NCI-H82 (cell line): ENCODE measurements at places on chromosomes 7 and 10.

- DNase-seq = no peak
These were observed 31.2 kb downstream of the PPP2R2D start for GRCh38 chr10:131931981-131932380.

DNA sequence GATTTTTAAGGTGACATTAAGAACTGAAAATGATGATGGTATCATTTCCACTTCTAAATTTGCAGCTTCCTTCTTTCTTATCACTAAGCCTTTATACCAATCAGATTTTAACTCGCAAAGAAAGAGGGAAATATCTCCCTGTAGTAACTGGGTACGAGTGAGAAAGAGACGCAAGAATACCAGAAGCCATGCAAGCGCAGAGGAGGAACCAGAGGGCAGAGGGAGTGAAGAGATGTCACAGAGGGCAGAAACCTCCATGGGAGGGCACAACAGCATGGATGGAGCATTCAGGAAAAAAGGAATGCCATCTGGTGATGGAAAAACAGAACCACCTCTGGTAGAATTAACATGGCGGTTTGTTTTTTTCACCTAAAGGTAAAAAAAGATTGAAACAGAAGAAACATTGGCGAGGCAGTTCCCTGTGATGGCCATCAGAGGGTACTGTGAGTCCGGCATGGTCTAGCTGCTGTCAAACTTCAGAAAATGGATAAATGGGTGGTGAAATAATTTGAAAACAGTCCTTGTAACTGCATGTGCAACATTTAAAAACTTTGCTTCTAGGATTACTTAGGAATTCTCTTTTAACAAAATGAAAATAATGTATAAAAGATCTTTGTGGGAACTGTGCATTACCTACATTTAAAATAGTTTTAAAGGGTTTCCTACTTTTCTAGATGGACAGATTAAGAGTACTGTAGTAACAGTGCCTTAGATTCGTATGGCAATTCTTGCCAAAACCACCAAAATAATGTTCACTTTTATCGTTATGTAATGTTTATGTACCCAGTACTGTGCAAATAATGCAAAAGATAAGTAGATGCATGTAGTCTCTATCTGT is 91.8 kb downstream of the ARHGAP12 start:
- DNase-seq = peak; percentile 24

DNA sequence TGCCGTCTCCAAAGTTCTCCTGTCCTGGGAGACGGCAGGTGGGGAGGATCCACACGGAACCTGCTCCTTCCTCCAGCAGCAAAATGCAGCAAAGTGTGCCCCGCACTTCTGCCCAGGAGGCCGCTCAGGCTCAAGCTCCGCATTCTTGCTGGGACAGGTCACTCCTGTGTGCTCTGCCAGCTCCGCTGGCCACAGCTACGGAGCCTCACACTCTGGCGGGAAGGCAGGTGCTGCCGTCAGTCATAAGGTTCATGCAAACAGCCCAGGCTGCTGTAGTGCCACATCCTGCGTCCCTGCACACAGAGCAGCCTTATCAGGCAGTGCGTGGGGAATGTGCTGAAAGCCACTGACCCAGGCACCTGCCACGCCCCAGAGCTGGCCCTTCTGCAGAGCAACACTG is 22.4 kb downstream of the ADGRA1 start:
- DNase-seq = no peak

GRCh38 chr10:81019029-81019890 is 481.6 kb downstream of the SH2D4B start:
- peak; percentile 81 for DNase-seq
